Retina (tissue), 1 donor: ENCODE measurements at places on chromosomes 5 and 9.

- no peak for DNase-seq
These were observed 17.3 kb upstream of the EXOC3 start for GRCh38 chr5:425714-426113.

DNA sequence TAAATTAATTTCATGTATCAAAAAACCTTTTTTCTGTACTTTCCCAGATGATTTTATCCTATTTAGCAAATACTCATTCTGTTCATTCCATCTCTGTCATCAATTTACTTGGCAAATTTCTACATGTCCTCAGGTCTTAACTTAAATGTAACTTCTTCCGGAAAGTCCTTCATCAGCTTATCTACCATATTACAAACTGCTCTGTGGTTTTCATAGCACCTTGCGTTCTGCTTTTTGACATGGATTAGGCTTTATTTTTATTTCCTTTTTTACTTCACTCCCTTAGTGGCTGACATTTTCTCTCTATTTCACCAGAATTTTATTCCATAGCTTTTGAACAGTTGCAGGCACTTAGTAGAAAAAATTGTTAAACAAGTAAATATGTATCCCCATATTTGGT lies 1040.8 kb downstream of the TAF11L14 start:
- DNase-seq: no peak

DNA sequence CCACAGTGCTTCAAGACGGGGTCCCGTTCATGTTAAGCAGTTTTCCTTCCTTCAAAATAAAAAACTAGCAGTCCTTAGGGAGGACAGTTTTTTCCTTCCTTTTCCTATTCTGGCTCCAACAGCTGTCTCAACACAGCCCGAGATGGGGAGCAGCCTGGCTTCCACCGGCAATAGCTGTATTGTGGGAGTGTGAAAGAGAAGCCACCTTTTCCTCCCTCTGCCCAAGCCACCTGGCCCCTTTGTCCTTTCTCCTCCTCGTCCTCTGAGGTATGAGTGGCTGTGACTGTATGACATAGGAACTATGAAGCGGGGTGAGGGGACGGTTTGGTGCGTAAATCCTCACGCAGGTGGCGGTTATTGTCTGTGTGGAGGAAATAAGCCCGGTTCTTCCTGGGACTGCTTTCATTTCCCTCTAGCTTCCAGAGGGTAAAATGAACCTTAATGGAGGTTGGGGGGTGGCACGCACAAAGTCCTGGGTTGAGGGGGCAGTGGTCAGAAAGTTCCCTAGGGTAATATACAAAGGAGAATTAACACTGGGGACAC lies 292.0 kb upstream of the DMRT1 start:
- DNase-seq: no peak

DNA sequence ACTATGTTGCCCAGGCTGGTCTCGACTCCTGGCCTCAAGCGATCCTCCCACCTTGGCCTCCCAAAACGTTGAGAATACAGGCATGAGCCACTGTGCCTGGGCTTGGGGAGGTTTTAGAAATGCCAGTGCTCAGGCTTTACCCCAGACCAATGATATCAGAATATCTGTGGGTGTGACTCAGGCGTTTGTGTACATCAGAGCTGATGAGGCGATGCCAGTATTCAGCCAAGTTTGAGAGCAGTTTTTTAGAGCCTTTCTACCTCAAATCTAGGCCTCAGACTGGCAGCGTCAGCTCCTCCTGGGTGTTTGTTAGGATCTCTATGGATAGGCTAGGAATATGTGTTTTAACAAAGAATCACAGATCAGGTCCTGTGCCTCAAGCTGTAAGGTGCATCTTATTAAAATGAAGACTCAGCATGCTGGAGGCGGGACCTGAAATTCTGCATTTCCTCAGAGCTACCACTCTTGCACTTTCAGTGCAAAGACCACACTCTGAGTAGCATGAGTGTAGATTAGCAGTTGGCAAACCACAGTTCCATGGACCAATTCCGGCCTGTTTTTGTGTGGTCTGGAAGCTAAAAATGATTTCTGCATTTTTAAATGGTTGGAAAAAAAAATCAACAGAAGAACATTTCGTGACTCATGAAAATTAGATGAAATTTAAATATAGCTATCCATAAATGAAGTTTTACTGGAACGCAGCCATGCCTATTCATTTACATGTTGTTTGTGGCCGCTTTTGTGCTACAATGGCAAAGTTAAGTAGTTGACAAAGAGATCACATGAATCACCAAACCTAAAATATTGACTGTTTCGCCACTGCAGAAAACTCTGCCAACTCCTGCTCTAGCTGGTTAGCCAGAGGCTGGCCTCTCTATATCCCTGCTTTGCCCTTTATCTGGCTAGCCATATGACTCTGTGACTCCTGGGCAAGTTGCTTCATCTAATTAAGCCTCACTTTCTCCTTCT lies 92.2 kb downstream of the KLF4 start:
- no peak for DNase-seq

DNA sequence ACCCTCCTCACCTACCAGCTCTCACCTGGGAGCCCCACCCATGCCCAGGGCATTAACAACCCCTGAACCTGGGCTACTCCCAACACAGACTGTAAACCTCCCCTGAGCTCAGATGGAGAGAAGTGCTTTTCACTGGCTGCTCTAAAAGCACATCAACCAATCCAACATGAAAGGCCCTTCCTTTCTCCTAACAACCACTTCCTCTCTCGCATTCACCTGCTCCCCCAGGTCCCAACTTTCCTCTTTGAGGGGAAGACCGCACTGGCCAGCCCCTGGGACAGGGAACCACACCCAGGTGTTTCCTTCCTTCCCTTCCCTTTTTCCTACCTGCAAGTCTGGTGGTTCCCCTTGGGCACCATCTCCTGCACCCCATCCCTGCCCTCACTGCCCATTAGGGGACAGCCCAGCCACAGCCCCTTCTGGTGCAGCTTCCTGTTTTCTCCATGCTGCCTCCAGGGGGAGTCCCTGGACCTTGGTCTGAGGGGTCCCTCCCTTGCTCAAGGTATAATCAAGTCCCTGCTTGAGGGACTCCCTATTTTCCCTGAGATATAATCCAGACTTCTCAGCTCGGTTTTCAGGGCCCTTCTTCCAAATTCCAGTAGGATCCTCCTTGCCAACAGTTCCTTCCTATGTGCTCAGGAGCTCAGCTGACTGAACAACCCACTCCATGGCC lies 30.5 kb upstream of the DAB2IP start:
- peak; percentile 54 for DNase-seq

GRCh38 chr5:4295663-4296339 lies 700.2 kb downstream of the IRX1 start:
- DNase-seq: peak; percentile 82
